ENCODE measurements at places on chromosomes 11 and 22.
A peak's percentile ranks its signal among the peaks of the same experiment; 100 is the strongest.

- no peak overlapping the region for H3K4me3 ChIP-seq
- no peaks in the 10 kb centered on the region for H3K4me1 ChIP-seq
- DNase-seq = no peak
- H3K27ac ChIP-seq = no peak overlapping the region
- no peaks in the 10 kb centered on the region for H3K27me3 ChIP-seq
Measured at GRCh38 chr22:34620161-34620560, 445.8 kb upstream of the ISX start.

DNA sequence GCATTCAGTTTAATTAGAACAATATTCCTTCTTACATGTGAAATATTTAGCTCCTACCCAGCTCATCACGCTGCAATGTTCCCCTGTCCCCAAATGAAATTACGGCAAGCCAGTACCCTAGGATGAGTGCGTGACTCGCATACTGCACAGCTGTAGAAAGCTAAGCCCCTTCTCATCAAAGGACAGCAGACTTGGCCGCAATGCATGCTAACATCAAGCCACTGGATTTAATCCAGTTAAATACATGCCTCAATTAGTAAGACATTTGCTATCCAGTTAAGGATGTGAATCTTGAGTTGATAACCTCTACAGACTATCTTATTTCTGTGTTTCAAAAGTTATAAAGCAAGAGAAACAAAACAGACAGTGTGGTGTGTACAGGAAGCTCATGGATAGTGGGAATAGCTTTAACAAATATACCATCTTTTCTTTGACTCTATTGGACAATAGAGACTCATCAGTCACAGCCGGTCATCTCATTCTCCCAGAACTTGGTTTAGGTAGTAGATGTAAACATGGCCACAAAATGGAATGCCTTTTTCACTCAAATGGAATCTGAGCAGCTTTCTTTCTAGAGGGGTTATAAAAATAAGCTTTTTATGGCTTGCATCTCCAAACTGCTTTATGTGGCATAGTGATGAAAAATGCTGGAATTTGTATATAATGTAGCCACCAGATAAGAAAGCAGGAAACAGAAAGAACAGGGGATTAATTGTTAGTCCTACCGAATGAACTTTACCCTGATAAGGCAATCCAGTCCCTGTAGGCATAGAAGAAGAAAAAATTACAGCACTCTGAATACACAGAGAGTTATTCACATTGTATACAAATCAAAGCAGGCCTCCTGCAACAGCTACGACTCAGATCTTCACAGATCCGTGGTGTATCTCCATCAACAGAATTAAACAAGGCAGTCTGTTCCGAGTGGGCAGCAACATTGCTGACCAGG is 224.1 kb downstream of the CADM1 start:
- no peak overlapping the region for H3K4me3 ChIP-seq
- no peak overlapping the region for H3K27ac ChIP-seq
- no peaks in the 10 kb centered on the region for H3K27me3 ChIP-seq
- peaks cover 6% of the 10 kb centered on the region for H3K4me1 ChIP-seq
- no peak for DNase-seq
- H3K36me3 ChIP-seq = no peaks in the 10 kb centered on the region

GRCh38 chr11:131957875-131958274 is 587.5 kb downstream of the NTM start:
- no peaks in the 10 kb centered on the region for H3K36me3 ChIP-seq

- H3K4me1 ChIP-seq = no peaks in the 10 kb centered on the region
- no peak overlapping the region for H3K27ac ChIP-seq
- H3K27me3 ChIP-seq = no peaks in the 10 kb centered on the region
- no peak overlapping the region for H3K4me3 ChIP-seq
Measured at GRCh38 chr11:8038393-8038792, 42.6 kb upstream of the TUB start.

- no peak overlapping the region for H3K4me3 ChIP-seq
- H3K27me3 ChIP-seq = no peaks in the 10 kb centered on the region
- H3K27ac ChIP-seq = no peak overlapping the region
Measured at GRCh38 chr22:23598805-23599518, 18.9 kb upstream of the IGLL1 start.

- no peaks in the 10 kb centered on the region for H3K27me3 ChIP-seq
- H3K4me3 ChIP-seq = no peak overlapping the region
- H3K4me1 ChIP-seq = no peaks in the 10 kb centered on the region
Measured at GRCh38 chr11:104661471-104661870, 236.8 kb downstream of the CASP12 start.

- no peaks in the 10 kb centered on the region for H3K4me1 ChIP-seq
- H3K27me3 ChIP-seq = no peaks in the 10 kb centered on the region
- H3K4me3 ChIP-seq = no peak overlapping the region
Measured at GRCh38 chr11:32005786-32006416, 85.0 kb upstream of the RCN1 start.

DNA sequence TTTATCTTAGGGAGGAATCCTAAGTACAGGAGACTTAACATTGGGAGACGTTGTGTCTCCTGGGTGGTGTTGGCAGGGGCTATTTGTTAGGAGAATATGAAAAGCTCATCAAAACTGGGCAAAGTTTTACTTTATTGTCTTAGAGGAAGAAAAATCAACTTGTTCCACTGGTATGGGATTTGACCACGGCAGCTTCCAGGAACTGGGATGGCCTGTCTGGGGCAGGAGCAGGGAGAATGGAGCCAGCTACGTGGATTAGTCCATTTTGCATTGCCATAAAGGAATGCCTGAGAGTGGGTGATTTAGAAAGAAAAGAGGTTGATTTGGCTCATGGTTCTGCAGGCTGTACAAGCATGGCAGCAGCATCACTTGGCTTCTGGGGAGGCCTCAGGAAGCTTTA is 198.4 kb downstream of the ADAMTS15 start:
- no peaks in the 10 kb centered on the region for H3K4me1 ChIP-seq
- no peaks in the 10 kb centered on the region for H3K36me3 ChIP-seq
- DNase-seq = no peak

- H3K27ac ChIP-seq = no peak overlapping the region
- no peaks in the 10 kb centered on the region for H3K27me3 ChIP-seq
- H3K4me1 ChIP-seq = no peaks in the 10 kb centered on the region
- no peak overlapping the region for H3K4me3 ChIP-seq
Measured at GRCh38 chr11:28353991-28354390, 245.8 kb downstream of the METTL15 start.

DNA sequence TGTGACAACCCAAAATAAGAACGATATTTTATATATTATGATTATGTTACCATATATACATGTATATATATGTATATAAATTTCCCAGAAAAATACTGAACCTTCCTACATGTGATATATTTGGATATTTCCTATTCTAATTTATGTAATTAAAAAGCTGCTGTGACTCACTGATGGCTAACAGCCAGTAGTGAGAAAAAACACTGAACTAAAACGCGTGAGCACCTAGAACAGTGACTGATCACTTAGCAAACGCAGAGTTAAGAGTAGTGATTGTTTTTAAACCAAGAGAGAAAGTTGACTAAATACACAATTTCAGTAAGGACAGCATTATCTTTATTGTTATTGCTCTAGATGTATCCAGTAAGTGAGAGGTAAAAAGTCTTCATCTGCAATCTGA is 213.8 kb downstream of the TMEM135 start:
- H3K27ac ChIP-seq = no peak overlapping the region
- DNase-seq = no peak
- H3K27me3 ChIP-seq = no peaks in the 10 kb centered on the region
- H3K4me3 ChIP-seq = no peak overlapping the region
- no peaks in the 10 kb centered on the region for H3K4me1 ChIP-seq
- no peaks in the 10 kb centered on the region for H3K36me3 ChIP-seq

DNA sequence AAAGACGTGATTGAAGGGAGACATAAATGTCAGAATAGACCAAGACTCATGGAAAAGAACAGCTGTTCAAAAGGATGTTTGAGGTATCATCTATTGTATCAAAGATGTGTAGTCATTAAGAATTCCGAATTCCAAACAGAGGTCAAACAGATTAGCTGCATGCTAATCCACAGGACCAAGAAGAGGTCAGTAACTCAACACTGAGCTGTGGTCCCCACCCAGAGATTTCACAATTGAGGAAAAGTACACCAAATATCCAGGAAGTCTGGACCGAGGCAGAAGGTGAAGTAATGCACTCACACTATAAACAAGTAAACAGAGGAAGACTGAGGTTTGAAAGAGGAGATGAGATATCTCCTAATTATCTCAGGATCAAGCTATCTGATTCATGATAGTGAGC is 29.6 kb upstream of the OR5P2 start:
- H3K4me1 ChIP-seq = no peaks in the 10 kb centered on the region
- no peak overlapping the region for H3K27ac ChIP-seq
- no peak overlapping the region for H3K4me3 ChIP-seq
- no peaks in the 10 kb centered on the region for H3K27me3 ChIP-seq
- no peaks in the 10 kb centered on the region for H3K36me3 ChIP-seq
- no peak for DNase-seq

DNA sequence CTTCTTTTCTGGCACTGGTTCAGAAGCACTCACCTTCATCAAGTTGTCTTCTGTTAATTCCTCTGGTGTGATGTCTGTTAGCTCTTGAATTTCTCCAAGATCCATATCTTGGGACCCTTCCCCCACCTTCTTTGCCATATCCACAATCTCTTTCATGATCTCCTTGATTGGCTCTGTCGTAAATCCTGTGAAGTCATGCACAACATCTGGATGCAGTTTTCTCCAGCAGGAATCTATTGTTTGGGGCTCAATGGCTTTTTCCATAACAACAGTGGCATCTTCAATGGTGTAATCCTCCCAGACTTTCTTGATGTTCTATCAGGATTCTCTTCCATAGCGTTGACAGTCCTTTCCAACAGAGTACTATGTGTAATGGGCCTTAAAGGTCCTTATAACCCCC is 96.9 kb downstream of the CSTPP1 start:
- no peaks in the 10 kb centered on the region for H3K4me1 ChIP-seq
- H3K4me3 ChIP-seq = no peak overlapping the region
- H3K27me3 ChIP-seq = no peaks in the 10 kb centered on the region
- no peak overlapping the region for H3K27ac ChIP-seq

GRCh38 chr11:67562963-67563704 is 20.5 kb upstream of the GSTP1 start:
- no peak overlapping the region for H3K4me3 ChIP-seq
- H3K4me1 ChIP-seq = peaks cover 5% of the 10 kb centered on the region
- H3K27me3 ChIP-seq = no peaks in the 10 kb centered on the region
- DNase-seq = no peak
- no peak overlapping the region for H3K27ac ChIP-seq

- H3K4me1 ChIP-seq = no peaks in the 10 kb centered on the region
- H3K4me3 ChIP-seq = no peak overlapping the region
- DNase-seq = no peak
- H3K27ac ChIP-seq = no peak overlapping the region
- no peaks in the 10 kb centered on the region for H3K27me3 ChIP-seq
- H3K36me3 ChIP-seq = no peaks in the 10 kb centered on the region
Measured at GRCh38 chr11:33575311-33575710, 125.3 kb downstream of the C11orf91 start.

DNA sequence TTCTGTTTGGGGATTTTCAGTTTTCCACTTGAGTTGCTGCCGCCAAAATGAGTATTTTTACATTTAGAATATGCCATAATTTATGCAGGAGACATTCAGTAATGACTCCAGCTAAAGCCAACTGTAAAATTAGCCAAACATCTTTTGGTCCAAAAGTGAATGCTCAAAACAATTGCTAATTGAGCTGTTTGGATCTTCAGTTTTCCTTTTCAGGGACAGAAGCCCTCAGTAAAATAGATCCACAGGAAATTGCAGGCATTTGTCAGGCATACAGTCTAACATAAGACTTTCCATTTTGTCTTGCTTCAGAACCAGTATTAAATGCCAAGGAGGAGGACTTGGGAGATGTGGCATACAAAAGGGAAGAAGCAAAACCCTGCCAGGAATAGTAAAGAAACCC is 524.8 kb upstream of the API5 start:
- H3K4me3 ChIP-seq = no peak overlapping the region
- no peak overlapping the region for H3K27ac ChIP-seq
- DNase-seq = no peak
- H3K27me3 ChIP-seq = no peaks in the 10 kb centered on the region

- H3K4me3 ChIP-seq = no peak overlapping the region
- no peaks in the 10 kb centered on the region for H3K36me3 ChIP-seq
- H3K27me3 ChIP-seq = no peaks in the 10 kb centered on the region
- H3K27ac ChIP-seq = no peak overlapping the region
- H3K4me1 ChIP-seq = peaks cover 3% of the 10 kb centered on the region
- no peak for DNase-seq
Measured at GRCh38 chr11:105227363-105227762, 87.8 kb upstream of the CARD18 start.

- H3K27me3 ChIP-seq = peaks cover 1% of the 10 kb centered on the region
- H3K4me1 ChIP-seq = no peaks in the 10 kb centered on the region
- no peak overlapping the region for H3K27ac ChIP-seq
- H3K4me3 ChIP-seq = no peak overlapping the region
- no peak for DNase-seq
Measured at GRCh38 chr11:643849-644738, 7.0 kb downstream of the DRD4 start.

DNA sequence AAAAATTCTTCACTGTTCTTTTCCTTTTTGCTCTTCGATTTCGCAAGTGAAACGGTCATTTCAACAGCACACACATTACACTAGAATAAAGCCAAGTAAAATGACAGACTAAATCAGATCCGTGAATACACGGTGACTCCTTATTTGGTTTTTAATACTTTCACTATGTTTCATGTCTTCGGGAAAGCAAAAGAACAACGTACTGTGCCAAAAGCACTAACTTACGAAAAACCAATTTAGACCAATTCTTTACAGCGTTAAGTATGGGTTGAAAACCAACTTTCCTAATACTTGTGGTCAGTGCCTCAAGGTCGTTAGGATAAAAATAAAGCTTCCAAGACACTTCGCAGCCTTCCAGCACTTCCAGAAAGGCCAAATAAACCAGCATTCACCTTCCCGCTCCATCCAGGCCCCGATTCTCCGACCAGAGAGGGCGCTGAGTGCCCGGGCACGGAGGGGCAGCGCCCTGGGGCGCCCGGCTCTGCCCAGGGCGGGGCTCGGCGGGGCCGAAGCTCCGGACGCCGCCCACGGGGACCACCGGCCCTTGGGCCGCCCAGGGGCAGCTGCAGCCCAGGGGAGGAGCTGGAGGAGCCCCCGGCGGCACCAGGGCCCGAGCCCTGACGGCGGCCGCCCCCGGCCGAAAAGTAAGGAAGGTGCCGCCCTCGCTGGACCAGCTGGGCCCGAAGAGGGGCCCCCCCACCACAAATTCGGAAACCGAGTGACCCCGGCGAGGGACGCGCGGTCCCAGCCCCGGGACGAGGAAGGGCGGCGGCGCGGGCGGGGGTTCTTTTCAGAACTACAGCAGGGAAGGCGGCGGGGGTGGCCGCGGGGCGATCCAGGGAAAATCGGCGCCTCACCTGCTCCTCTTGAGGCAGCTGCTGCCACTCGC is 499 bp downstream of the ATL3 start:
- peak overlapping the region; percentile 99 for H3K27ac ChIP-seq
- H3K4me1 ChIP-seq = peaks cover 5% of the 10 kb centered on the region
- H3K4me3 ChIP-seq = peak overlapping the region; percentile 96
- DNase-seq = peak; percentile 78

DNA sequence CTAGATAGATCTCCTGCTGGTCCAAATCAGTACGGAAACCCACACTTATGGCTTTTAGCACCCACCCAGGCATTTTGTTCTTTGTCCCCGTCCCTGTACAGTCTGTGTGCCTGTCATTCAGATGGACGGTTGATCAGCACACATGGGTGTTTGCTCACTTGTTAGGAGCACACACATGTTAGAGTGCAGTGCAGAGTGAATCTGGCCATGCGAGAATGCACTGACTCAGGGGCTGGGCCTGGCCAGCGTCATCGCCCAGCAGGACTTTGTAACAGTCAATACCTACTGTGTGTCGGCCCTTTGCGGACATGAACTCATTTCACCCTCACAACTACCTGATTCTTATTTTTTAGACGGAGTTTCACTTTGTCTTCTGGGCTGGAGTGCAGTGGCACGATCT is 3.4 kb downstream of the RPS6KA4 start:
- no peak for DNase-seq
- no peak overlapping the region for H3K27ac ChIP-seq
- no peaks in the 10 kb centered on the region for H3K27me3 ChIP-seq
- H3K36me3 ChIP-seq = no peaks in the 10 kb centered on the region
- H3K4me3 ChIP-seq = no peak overlapping the region
